Tracheal epithelial cell (primary cell): ENCODE measurements at places on chromosomes 4 and X. TPM values are rescaled to one million over a fixed set of nuclear protein-coding genes. Genes with fewer than 3 reads are reported as not detected.

The CLIC2 gene
- total RNA-seq: under 0.01 and 1.7 TPM in 2 replicates

The IGFBP7 gene
- 148 and 501 TPM in 2 replicates for total RNA-seq

The CT45A3 gene
- total RNA-seq: not detected in 2 replicates

The FDCSP gene
- total RNA-seq: not detected in 2 replicates

The RBMX2 gene
- 15.2 and 16.8 TPM in 2 replicates for total RNA-seq

The FAM9C gene
- total RNA-seq: not detected in 2 replicates

The GUCY1B1 gene
- total RNA-seq: 1.4 and 1.5 TPM in 2 replicates
